ENCODE measurements at places on chromosomes 3 and 15.

GRCh38 chr15:76059320-76060117 is at the start of gene TMEM266:
Gene TMEM266, plus strand, starts transcription at chr15:76059985. Its CDS starts 74,279 bp downstream, at chr15:76134264.
- no peak within 1 kb of the TSS for H3K27ac ChIP-seq
- peaks cover 91% of the 10 kb centered on the region for H3K27me3 ChIP-seq
- peak within 1 kb of the TSS; percentile 72 for H3K4me3 ChIP-seq
- no peaks in the 10 kb centered on the region for H3K36me3 ChIP-seq
- peak; percentile 39 for DNase-seq

- H3K4me1 ChIP-seq: no peaks in the 10 kb centered on the region
- no peak overlapping the region for H3K27ac ChIP-seq
- H3K4me3 ChIP-seq: no peak overlapping the region
- H3K27me3 ChIP-seq: peaks cover 4% of the 10 kb centered on the region
Observed at GRCh38 chr15:80275961-80276360, 23.9 kb upstream of the CTXND1 start.

DNA sequence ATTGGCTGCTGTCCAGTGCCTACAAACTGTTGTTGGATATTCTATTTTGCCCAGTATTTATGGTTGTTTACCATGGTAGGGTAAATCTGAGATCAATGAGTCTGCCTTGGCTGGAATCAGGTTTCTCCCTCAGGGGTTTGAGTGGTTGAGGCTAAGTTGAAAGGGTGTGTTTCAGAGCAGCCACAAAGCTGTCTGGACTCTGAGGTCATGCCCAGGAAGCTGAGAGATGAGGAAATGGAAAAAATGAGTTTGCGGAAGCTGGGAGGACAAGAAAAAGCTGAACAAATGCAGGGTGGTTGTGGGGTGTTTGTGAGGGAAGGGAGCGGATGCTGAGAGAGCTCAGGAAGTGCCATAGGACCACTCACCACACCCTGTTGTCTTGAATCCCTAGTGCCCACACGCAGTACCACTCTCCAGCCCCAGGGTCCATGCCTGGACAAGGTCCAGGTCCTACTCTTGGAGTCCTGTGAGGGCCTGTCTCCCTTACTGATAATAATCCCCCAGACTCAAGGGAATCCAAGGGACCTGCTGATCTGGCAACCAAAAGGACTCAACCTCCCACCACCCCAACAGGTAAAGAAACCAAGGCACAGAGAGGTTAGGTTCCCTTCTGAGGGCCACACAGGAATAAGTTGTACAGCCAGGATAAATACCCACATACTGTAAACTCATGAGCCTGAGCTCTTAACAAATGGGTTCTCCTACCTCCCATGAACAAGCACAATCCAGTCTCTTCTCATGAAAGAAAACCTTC is 81.6 kb downstream of the PPCDC start:
- H3K36me3 ChIP-seq: no peaks in the 10 kb centered on the region
- DNase-seq: no peak
- H3K27me3 ChIP-seq: no peaks in the 10 kb centered on the region
- H3K4me3 ChIP-seq: no peak overlapping the region
- peaks cover 11% of the 10 kb centered on the region for H3K4me1 ChIP-seq

- no peaks in the 10 kb centered on the region for H3K4me1 ChIP-seq
- H3K36me3 ChIP-seq: no peaks in the 10 kb centered on the region
- DNase-seq: no peak
- no peak overlapping the region for H3K4me3 ChIP-seq
Observed at GRCh38 chr3:181952929-181953328, 241.2 kb downstream of the SOX2 start.

GRCh38 chr3:11672363-11672762 is 28.6 kb upstream of the VGLL4 start:
- H3K36me3 ChIP-seq: no peaks in the 10 kb centered on the region
- H3K4me1 ChIP-seq: peaks cover 24% of the 10 kb centered on the region
- no peak for DNase-seq

DNA sequence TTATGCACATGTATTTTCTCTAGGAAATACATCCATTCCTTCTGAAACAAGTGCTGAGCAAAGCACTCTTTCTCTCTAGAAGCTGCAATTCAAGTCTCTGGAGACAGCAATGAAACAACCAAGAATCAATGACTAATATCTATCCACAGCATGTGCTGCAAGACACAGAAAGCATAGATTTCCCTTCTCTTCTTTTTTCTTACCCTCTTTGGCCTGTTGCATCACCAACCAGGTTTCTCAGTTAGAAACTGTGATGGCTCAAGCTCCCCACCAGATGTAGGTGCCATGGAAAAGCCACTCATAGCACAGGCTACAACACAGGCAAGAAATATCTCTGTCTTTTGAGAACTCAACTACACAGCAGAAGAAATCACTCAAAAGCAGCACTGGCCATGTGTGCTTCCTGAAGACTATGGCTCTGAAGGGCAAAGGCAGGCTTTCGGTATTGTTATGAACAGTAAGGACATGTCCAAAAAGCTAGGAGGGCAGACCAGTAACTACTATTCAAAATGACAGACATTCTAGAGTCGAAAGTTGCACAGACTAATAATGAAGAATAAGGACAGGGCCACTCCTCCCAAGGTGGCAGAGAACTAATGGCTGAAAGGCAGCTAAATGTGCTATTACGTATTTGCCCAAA is 15.5 kb downstream of the ZDHHC3 start:
- H3K27me3 ChIP-seq: no peaks in the 10 kb centered on the region
- no peak overlapping the region for H3K27ac ChIP-seq
- no peak overlapping the region for H3K4me3 ChIP-seq
- peaks cover 77% of the 10 kb centered on the region for H3K4me1 ChIP-seq
- DNase-seq: no peak

GRCh38 chr15:92059036-92059970 is 205.8 kb downstream of the SLCO3A1 start:
- no peak overlapping the region for H3K4me3 ChIP-seq
- H3K27me3 ChIP-seq: no peaks in the 10 kb centered on the region
- H3K27ac ChIP-seq: peak overlapping the region; percentile 77
- peaks cover 75% of the 10 kb centered on the region for H3K4me1 ChIP-seq
- DNase-seq: peak; percentile 51

DNA sequence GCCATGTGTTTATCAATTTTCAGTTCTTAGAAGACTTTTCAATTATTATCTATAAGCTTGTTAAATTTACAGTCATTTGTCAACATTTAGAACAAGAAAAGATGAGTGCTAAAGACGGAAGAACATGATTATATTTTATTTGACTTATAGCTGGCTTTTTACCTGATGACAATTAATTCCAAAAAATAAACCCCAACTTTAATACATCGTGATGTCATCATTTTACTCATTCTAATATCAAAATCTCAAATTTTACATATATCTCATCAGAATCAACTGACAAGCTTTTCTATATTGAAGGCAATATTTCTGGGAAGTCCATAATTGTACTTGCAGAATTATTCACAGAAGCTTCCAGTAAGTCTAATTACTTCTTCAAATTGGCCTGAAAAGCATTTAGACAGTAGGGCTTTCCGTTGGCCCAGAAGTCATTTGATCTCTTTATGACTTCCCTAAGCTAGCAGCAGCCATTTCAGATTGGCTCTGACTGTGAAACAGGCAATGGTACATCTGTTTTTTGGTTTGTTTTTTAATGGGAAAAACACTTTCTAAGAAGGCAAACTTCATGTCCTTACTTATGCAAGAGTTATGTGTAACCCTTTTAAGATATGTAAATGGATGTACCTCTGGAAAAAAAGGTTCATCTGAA is 234.7 kb upstream of the PLSCR5 start:
- no peaks in the 10 kb centered on the region for H3K36me3 ChIP-seq
- no peak overlapping the region for H3K27ac ChIP-seq
- H3K4me3 ChIP-seq: no peak overlapping the region
- DNase-seq: no peak

GRCh38 chr15:54618120-54618519 is 578.6 kb downstream of the RSL24D1 start:
- no peak overlapping the region for H3K4me3 ChIP-seq
- no peaks in the 10 kb centered on the region for H3K36me3 ChIP-seq
- H3K27ac ChIP-seq: no peak overlapping the region
- DNase-seq: no peak

DNA sequence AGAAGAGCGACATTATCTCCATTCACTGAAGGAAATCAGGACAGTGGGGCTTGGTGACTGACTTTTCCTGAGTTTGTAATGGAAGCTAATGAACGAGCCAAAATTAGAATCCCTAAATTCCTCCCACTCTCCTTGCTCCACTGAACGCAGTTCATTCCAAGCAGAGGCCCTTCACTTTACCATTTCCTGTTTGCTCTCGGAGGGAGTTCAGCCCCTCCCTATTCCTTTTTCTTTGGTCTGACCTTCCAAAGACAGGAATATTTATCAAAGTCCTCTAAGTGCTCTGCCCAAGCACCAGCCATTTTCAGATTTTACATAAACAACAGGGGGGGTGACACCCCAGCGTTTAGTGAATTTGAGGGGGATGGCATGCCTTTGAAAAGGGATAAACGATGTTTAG is 24.0 kb upstream of the PTPRG start:
- no peaks in the 10 kb centered on the region for H3K36me3 ChIP-seq
- no peak overlapping the region for H3K4me3 ChIP-seq
- H3K27me3 ChIP-seq: no peaks in the 10 kb centered on the region
- DNase-seq: no peak
- H3K4me1 ChIP-seq: peaks cover 11% of the 10 kb centered on the region
- H3K27ac ChIP-seq: no peak overlapping the region

DNA sequence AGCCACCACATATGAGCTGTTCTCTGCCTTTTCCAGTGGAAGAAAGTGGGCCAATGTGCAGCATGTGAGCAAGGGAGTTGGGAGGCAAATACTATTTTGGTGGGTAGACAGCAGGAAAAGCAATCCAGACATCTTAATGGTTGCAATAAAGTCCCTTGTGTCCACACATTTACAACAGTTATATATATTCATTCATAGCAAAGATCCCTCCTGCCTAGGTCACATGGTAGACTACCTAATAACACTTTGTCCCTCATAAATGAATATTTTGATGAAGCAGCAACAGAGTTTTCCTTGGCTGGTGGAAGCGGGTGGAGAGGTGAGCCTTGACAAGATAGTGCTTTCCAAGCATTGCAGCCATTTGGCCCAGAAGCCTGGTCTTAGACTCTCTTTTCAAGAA is 6.2 kb upstream of the NSMCE3 start:
- no peak overlapping the region for H3K27ac ChIP-seq
- H3K4me1 ChIP-seq: peaks cover 1% of the 10 kb centered on the region
- peaks cover 9% of the 10 kb centered on the region for H3K27me3 ChIP-seq
- H3K4me3 ChIP-seq: no peak overlapping the region

DNA sequence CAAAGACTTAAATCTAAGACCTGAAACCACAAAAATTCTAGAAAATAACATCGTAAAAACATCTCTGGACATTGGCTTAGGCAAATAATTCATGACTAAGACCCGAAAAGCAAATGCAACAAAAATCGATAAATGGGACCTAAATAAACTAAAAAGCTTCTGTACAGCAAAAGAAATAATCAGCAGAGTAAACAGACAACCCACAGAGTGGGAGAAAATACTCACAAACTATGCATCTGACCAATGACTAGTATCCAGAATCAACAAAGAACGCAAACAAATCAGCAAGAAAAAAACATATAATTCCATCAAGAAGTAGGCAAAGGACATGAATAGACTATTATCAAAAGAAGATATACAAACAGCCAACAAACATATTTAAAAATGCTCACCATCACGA is 749.4 kb downstream of the PLOD2 start:
- H3K27ac ChIP-seq: no peak overlapping the region
- H3K4me3 ChIP-seq: no peak overlapping the region
- DNase-seq: no peak
- no peaks in the 10 kb centered on the region for H3K36me3 ChIP-seq
- no peaks in the 10 kb centered on the region for H3K27me3 ChIP-seq

- no peak for DNase-seq
- no peaks in the 10 kb centered on the region for H3K36me3 ChIP-seq
Observed at GRCh38 chr3:161508852-161509477, 12.4 kb downstream of the OTOL1 start.

GRCh38 chr3:11212784-11213183 is 58.5 kb downstream of the HRH1 start:
- H3K4me3 ChIP-seq: no peak overlapping the region
- H3K4me1 ChIP-seq: no peaks in the 10 kb centered on the region
- no peak overlapping the region for H3K27ac ChIP-seq
- no peak for DNase-seq
- no peaks in the 10 kb centered on the region for H3K36me3 ChIP-seq
- H3K27me3 ChIP-seq: no peaks in the 10 kb centered on the region

DNA sequence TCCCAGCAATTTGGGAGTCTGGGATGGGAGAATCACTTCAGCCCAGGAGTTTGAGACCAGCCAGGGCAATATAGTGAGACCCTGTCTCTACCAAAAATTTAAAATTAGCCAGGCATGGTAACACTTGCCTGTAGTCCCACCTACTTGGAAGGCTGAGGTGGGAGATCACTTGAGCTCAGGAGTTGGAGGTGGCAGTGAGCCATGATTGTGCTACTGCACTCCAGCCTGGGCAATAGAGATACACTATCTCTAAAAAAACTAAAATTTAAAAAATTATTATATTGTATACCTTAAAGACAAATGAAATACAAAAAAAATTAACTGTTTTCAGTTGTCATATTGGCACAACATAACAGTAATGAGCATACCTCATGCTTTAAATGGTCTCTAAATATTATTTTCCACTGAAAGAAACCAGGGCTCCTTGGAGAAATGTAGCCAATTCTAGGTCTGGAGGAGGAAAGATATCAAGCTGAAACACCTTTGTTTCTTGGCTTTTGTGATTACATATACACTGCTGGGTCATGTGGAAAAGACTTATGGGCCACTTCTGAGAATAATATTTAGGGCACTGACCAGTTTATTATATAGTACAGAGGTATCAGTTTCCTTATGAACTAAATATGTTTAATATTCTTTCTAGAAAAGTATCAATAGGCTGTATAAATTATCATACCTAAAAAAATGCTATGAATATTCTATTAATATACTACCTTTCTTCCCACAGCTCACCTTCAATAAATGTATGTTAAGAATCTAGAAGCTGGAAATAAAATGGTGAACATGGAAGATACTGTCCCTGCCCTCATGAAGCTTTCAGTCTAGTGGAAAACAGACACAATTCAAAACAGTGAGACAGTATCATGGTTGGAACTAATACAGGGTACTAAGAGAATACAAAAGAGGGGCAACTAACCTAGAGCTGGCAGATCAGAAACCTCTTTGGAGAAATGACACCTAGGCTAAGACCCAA is 119.5 kb downstream of the TMCC1 start:
- peaks cover 15% of the 10 kb centered on the region for H3K4me1 ChIP-seq
- DNase-seq: no peak
- no peak overlapping the region for H3K4me3 ChIP-seq

GRCh38 chr3:112482675-112483074 is 16.6 kb downstream of the BTLA start:
- no peak overlapping the region for H3K4me3 ChIP-seq
- no peak for DNase-seq
- no peaks in the 10 kb centered on the region for H3K27me3 ChIP-seq
- no peaks in the 10 kb centered on the region for H3K4me1 ChIP-seq

All from left ventricle myocardium inferior (tissue), 1 donor.